ENCODE measurements at places on chromosomes 7 and 10.

DNA sequence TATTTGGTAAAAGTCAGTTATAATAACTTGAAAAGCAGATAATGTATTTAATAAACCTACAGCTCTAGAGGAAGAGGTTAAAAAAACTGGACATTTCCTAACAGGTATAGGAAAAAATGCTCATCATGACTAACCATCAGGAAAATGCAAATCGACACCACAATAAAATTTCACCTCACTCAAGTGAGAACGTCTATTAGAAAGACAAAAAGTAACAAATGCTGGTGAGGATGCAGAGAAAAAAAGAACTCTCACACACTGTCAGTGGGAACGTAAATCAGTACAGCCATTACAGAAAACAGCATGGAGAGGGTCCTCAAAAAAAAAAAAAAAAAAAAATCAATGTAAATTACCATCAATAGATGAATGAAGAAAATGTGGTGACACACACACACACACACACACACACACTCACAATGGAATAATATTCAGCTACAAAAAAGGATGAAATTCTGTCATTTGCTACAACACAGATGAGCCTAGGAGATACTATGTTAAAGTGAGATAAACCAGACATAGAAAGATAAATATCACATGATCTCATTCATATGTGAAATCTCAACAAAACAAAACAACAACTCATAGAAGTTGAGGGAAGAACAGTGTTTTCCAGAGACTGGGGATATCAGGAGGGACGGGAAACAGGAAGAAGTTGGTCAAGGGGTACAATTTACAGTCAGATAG, 20.1 kb downstream of the EPC1 start:
- no peak for DNase-seq

DNA sequence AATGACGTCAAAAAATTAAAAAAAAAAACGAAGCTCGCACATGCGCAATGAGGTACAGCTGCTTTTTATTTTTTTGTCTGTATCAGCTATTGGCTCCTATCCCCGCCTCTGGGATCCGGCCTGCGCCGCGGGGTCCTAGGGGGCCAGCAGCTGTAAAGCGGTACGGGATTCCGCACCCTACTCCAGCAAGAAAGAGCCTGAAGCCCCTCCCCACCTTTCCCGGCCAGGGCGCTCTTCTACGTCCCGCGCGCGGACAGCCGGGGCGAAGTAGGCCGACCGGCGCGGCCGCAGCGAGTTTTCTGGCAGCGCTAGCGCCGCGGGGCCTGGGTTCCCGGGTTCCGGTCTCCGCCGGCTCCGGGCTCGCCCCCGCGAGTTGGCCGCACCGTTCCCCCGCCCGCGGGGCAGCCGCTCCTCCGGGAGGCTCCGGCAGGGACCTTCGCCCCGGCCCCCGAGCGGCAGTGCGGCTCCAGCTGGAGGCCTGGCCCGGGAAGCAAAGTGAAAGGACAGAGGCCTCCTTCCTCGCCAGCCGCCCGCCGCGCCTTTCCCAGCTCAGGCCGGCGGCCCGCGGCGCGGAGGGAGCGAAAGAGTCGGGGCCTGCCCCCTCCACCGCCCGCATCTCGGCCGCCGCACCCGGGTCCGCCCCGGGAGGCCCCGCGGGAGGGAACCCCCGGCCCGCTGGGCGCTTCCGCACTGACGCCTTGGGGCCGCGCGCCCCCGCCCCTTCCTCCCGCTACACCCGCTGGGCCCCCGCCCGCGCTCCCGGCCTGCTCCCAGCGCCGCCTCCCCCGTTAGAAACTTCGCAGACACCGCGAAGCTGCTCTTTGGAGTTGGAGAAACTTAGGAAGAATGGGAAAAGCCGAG, 4.7 kb upstream of the SPAG6 start:
- DNase-seq, result peak; percentile 70

DNA sequence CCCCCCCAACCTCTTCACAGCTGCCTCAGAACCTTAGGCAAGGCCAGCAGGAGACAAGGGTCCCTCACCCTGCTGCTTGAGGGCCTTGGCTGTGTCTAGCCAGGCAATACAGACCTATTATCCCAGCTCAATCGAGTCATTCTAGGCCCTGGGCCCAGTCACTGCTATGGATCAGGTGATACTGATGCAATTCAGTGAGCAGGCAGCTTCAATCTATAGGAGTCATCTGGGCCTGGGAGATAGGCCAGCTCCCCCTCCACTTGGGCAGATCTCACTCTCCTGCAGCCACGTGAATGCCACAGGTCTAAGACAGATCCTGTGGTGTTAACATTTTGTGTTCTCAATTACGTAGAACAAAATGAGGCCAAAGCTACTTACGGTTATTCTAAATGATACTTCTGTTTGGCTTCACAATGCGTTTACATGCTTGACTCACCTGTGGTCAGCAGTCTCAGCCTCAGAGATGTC, 68.0 kb upstream of the LRRC4 start:
- DNase-seq, result peak; percentile 28

- no peak for DNase-seq
Measured at GRCh38 chr7:51289623-51290303, 26.8 kb downstream of the COBL start.

- no peak for DNase-seq
Measured at GRCh38 chr10:50619882-50620281, 3.9 kb downstream of the SGMS1 start.

DNA sequence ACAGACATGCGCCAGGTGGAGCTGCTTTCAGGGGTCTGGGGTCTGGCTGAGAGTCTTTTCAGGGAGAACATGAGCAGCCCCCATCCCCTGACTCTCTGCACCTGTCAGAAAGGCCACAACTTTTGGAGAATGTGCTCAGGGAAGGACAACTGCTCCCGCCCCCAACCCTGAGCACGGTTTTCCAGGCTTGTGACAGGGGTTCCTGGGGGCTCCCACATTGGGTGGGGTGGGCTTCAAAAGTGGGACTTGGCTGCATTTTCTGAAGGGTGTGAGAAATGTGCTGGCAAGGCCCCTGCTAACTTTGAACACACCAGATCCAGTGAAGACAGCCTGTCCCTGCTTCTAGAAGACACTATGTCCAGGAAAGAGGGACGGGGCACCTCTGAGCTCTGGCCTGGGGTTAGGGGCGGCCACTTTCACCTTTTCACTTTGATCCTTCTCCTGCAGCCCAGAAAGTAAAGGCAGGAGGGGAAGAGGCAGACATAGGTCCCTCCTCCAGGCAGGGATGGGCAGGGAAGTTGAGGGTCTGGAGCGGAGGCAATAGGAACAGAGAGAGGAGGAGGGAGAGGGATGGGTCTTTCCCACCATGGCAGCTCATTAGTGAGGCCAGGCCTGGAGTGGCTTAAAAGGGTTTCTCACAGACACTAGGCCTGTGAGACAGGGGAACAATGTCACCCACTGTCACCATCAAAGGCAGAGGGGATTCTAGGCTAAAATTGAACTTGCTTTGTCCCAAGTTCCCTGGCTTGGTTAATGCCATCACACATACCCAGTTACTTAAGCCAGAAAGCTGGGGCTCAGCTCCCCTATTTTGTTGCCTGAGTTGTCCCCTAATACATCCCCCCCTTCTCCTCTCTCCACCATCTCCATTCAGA, 1.5 kb downstream of the KCP start:
- DNase-seq, result no peak

GRCh38 chr10:32217216-32217615, 129.7 kb downstream of the EPC1 start:
- no peak for DNase-seq

GRCh38 chr10:49332768-49333167, 33.8 kb downstream of the C10orf71 start:
- DNase-seq, result no peak

DNA sequence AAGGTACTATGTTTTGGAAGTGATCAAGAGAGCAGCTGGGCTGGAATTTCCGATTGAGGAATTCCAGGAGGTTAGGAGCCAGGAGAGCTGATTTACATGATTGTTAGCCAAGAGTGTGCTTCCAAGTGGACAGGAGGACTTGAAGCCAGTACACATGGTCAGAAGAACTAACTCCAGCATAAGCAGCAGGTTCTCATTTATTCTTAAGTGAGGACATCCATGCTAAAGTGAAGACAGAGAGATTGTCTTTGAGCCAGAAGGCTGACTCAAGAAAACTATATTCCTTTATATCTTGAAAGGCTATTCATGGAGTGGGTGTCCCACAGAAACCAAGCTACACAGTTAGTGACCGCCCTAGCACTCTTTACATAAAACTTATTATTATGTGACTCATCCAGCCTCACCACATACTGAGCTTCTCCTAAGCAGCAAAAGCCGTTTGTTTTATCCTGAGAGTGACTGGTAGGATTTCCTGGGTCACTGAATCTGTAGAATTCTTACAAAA, 56.7 kb upstream of the SEMA3A start:
- DNase-seq, result no peak

DNA sequence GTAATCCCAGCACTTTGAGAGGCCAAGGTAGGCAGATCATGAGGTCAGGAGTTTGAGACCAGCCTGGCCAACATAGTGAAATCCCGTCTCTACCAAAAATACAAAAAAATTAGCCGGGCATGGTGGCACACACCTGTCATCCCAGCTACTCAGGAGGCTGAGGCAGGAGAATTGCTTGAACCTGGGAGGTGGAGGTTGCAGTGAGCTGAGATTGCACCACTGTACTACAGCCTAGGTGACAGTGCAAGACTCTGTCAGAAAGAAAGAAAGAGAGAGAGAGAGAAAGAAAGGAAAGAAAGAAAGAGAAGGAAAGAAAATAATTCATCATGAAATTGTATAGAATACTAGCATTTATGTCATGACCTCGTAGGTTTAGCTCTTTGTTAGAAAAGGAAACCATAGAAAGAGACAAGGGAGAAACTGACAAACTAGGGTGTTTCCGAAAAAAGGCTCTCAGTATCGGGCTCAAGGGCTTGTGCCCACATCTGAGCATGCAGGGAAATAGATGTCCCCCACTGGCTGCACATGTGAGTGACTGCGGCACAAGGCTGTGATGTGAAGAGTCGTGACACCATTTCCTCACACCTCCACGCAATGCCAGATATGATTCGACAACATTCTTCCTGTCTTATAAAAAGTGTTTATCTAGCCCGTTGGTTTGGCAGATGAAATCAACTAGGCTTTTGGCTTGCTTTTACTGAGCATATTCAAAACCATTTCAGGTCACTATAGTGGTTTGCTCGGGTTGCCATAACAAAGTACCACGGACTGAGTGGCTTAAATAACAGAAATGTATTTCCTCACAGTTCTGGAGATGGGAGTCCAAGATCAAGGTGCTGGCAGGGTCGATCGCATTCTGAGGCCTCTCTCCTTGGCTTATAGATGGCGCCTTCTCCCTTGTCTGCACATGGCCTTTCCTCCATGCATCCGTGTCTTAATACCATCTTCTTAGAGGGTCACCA, 2.0 kb downstream of the SRGN start:
- DNase-seq, result peak; percentile 93

- DNase-seq, result no peak
Measured at GRCh38 chr7:131904760-131905327, 348.4 kb upstream of the PODXL start.

DNA sequence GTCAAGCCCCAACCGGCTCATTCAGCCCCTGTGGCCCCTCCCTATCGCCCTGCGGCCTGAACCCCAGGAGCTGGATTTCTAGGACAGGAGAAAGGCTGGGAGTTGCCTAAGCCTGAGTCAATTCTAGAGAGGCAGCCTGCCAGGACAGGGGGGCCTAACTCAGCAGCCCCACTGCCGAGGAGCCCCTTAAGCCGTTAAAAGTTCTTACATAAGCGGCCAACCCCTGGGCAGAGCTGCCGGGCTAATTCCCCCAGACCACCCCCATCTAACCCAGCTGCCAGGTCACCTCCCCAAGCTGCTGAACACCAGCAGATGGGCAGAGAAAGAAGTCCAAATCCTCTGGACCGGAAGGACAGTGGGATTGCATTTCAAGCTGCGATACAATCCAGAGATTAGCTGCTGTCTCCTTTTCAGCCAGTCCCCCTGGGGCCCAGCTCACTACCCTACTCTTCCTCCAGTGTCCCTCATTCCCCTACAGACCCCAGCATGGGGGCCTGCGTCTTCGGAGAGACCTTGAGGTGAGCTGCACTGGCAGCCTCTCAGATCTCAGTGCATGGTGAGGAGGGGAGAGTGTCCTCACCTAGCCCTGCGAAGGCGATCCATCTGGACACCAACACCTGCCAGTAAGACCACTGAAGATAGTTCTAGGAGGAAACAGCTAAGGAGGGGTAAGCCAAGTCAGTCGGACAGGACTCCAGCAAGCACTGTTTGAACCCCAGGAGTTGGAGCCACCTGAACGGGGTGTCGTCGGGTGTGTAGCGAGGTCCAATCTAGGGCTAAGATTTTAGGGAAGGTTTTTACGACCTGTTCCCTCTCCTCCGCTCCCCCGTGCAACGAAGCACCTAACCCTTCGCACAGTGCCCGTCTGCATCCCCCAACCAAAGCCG, 830 bp downstream of the IMPDH1 start:
- no peak for DNase-seq

DNA sequence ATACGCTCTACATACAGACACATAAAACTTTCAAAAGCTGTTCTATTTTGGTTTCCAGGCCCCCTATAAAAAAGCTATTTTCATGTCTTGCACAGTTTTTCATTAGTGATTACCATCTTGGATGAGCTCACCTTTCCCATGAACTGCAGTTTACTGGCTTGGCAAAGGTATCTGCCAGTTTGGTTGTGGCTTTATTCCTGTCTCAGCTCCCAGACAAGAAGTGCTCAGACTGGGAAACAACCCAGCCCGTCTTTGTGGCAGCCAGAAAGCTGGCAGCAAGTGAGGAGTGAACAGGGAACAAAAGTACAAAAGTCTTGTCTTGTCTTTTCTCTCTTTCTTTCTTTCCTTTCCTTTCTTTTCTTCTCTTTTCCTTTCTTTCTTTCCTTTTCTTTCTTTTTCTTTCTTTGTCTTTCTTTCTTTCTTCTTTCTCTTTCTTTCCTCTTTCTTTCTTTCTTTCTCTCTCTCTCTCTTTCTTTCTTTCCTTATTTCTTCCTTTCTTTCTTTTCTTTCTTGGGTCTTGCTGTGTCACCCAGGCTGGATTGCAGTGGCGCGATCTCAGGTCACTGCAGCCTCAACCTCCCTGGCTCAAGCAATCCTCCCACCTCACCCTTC, 138.8 kb downstream of the CFAP58 start:
- DNase-seq, result no peak

- DNase-seq, result no peak
Measured at GRCh38 chr7:28855538-28856217, 102.5 kb downstream of the TRIL start.

DNA sequence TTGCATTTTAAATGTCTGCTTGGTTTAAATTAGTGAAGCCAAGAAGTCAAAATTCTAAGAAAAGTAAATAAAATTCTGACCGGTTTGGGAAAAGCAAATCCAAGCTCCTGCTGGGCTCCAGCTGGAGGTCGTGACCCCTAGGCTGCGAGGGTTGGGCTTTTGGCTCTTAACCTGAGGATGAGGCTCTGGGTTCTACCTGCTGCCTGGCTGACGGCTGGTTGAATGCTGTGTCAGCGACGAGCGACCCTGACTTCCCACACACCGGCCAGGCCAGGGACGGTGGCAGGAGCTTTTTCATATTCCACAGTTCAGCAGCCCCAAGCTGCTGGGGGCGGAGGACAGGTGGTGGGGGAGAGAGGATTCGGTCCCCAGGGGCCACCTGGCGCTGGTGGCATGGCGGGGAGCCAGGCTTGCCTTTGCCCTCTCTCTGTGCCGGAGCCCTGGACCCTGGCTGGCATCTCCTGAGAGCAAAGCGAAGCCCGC, 843 bp upstream of the PLPP4 start:
- DNase-seq, result no peak
